ENCODE measurements at places on chromosomes 7 and 10.

DNA sequence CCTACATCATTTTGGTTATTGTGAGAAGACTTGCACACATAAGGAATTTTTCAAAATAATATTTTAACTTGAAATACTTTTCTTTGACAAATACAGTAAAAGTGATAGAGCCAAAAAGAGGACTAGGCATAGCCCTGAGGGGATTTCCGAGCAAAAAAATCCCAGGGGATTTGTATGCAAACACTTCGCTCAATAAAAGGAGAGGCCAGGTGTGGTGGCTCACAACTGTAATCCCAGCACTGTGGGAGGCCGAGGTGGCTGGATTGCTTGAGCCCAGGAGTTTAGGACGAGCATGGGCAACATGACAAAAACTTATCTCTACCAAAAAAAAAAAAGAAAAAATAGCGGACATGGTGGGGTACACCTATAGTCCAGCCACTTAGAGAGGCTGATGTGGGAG lies 193.0 kb downstream of the PCDH15 start:
- no peak for DNase-seq

DNA sequence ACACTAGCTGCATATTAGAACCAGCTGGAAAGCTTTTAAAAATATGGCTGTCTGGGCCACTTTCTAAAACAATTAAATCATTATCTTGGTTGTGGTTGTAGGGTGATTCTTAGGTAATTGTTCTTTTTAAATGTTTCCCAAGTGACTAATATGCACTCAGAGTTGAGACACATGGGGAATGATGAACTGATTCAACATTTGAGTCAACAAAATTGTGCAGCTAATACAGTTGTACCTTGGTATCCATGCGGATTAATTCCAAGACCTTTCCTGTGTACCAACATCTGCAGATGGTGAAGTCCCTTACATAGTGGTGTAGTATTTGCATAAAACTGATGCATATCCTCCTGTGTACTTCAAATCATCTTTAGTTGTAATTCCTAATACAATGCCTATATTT lies 242.2 kb downstream of the ATRNL1 start:
- DNase-seq: no peak

DNA sequence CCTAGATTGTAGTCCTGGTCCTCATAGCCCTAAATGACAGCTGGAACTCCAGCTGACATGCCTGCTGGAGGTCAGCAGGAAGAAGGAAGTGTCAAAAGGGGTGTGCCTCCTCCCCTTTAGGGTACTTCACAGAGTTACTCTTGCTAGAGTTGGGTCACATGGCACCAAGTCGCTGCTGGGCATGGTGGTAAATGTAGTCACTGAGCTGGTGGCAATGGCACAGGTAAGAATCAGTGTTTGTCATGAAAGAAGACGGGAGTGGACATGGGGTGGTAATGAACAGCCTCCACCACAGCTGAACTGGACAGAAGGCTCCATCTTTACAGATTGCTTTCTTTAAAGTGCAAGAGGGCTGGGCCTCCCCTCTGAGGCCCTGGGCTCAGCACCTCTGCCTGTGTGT lies 122.3 kb downstream of the ACTR3B start:
- DNase-seq: no peak

DNA sequence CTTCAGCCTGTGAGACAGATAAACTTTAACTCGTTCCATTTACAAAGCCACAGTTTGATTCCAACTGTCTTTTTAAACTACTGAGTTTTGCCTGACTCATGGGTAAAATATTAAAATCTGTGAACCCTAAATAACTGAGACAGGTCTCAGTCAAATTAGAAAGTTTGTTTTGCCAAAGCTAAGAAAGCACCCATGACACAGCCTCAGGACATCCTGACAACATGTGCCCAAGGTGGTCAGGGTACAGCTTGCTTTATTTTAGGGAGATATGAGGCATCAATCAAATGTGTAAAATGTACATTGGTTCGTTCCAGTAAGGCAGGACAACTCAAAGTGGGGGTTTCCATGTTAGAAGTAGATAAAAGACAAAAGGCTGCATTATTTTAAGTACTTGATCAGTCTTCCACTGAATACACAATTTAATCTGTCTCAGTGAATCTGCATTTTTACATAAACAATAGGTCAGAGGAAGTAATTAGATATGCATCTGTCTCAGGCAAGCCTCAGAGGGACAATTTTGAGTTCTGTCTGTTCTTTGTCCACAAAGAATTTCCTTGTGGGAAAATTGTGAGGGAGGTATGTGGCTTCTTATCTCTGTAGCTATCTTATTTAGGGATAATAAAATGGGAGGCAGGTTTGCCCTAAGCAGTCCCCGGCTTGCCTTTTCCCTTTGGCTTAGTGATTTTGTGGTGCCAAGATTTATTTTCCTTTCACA lies 11.0 kb upstream of the PIP start:
- no peak for DNase-seq

DNA sequence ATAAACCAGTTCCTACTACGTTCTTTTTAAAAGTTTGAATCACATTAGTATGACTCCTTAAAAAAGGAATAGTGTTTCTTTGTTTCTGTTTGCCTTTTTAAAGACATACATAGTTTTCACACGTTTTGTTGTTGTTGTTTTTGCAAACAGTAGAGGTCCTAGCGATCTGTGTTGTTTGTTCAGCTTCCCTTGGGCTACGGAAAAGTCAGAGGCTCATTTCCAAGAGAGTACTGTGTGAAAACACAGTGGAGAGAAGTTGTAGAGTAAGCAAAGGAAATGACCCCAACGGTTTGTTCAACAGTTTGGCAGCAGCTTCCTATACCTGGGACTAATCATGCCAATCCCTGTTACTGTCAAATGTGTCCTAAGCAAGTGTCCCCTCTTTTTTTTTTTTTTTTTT lies 87.1 kb upstream of the STEAP1 start:
- DNase-seq: no peak

- DNase-seq: no peak
Measured at GRCh38 chr10:30422981-30423654, 10.9 kb upstream of the MAP3K8 start.

GRCh38 chr10:81548160-81548559 lies 326.8 kb upstream of the NRG3 start:
- DNase-seq: no peak

DNA sequence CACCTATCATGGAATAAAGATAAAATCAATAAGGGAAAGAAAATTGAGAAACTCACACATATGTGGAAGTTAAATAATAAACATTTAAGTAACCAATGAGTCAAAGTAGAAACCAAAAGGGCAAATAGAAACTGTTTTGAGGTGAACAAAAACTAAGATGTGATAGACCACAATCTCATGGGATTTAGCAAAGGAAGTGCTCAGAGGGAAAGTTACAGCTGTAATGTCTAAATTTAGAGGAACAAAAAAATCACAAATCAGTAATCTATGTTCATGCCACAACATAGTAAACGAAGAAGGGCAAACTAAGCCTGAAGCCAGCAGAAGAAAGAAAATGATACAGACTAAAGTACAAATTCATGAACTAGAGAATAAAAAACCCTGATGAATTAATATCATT lies 16.3 kb downstream of the CYP3A4 start:
- DNase-seq: no peak

DNA sequence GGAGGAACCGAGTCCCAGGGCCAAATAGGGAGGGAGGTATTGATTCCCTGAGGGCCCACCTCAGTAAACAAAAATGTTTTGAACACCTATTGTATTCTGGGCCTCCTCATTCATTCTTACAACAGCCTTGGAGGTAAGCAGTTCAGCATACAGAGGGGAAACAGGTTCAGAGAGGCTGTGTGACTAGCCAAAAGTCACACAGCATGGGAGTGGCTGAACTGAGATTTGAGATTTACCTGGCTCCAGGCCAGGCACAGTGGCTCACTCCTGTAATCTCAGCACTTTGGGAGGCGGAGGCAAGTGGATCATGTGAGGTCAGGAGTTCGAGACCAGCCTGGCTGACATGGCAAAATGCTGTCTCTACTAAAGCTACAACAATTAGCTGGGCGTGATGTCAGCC lies 107.2 kb downstream of the TMEM130 start:
- DNase-seq: no peak

DNA sequence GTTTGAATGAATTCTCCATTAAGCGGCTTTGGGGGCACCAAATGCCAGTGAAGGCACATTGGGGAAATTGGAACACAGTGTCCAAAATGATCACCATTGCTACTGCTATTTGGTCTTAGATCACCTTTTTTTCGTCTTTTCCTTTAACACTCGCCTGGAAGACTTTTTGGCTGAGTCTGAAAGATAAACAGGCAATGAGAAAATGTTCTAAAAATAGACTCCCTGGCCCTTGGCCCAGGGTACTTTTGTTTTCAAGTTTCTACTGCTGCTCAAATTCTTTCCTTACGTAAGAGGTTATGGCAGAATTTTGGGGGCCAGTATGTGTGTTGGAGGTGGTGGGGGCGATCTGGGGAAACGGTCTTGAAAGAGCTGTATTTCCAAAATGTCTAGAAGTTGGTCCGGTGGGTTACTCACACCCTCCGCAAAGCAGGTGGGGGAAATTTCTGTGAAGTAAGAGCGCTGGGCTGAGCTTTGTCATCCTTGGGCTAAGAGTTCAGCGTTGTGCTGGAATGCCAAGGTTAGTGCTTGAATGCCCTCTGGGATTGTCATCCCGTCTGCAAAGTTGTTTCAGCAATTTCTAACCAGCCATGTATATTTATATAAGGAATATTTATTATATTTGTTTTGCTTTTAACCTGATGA lies 1.3 kb upstream of the ITPRIP start:
- no peak for DNase-seq
